Islet precursor cell (in vitro differentiated cells): ENCODE measurements at places on chromosomes 3 and 15.

- DNase-seq = peak; percentile 81
These were observed 112.4 kb upstream of the CCDC54 start for GRCh38 chr3:107264888-107265287.

DNA sequence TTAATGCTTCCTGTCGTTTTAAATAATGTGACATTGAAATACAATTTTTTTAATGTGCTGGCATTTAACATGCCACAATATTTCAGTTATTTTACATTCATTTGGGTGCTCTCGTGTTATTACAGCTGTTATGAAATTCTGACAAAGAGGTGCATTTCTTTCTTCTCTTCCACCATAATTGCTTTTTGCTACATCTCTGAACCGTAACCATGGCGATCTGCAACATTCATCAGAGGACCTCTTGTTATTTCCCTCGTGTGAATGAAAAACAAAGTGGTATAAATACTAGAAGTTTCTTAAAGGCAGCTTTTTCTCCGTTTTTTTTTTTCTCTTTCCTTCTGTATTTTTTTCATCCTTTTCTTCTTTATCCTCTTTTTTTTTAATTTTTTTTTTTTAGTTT lies 316.4 kb downstream of the MCTP2 start:
- DNase-seq = no peak

DNA sequence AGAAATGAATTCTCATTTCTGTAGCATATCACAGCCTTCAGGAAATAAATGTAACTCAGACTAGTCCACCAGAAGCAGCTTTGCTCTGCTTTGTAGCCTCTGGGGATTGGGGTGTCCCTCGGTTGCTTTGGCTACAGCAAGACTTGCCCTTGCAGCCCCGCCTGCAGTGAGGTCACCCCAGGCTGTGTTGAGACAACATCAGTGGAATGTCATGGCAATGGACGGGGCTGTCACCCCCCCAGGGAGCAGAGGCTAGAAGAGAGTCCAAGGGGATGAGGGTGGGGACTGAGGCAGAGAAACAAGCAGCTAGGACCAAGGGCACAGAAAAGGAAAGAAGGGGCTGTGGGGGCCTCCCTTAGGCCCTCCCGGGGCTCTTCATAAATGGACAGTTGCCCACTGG lies 854 bp downstream of the CLEC3B start:
- no peak for DNase-seq

- no peak for DNase-seq
These were observed 6.6 kb downstream of the GPR171 start for GRCh38 chr3:151196434-151196833.

DNA sequence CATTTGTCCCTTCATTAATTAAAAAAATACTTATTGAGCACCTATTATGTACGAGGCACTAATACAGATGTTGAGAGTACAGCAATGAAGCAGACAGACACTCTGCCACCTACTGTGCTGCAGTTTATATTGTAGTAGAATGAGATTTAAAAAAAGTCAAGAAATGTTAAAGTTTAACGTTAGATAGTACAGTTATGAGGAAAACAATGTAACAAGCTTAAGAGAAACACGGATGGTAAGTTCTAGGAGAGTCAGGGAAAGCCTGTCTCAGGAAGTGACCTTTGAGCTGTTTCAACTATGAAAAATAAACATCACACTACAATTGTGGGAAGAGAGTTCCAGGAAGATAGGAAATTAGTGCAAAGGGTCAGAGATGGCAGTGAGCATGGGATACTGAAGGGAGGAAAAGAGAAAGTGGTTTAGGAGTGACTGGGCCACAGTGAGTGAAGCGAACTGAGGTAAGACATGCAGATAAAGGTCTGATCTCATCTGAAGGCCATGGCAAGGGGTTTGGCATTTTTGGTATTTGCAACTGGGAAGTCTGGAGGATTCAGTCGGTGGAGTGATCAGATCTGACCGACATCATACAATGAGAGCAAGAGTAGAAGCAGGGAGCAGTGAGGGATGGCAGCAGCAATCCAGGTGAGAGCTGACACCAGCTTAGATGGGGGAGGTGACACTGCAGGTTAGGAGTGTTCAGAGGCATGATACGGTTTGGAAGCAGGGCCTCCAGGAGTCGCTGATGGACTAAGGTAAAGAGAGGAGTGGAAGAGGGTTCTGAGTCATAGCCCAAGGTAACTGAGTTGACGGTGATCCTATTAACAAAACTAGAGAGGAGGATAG lies 28.5 kb downstream of the PLSCR4 start:
- DNase-seq = peak; percentile 71

DNA sequence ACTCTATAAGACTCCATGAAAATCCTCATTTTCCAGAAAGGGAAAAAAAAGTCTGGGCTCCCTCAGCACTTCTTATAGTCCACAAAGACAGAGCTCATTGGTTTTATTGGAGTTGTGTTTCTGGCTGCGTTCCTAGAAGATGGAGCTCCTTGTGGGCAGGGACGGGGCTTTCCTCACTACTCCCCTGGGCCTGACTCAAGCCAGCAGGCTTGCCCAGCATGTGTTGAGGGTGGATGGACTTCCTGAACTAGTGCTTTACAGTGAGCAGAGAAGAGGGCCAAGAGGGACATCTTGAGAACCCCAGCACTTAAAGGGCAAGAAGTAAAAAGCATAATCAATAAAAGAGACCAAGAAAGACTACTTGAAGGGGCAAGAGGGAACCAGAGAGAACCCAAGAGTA lies 43.2 kb upstream of the EPHB1 start:
- DNase-seq = peak; percentile 32

DNA sequence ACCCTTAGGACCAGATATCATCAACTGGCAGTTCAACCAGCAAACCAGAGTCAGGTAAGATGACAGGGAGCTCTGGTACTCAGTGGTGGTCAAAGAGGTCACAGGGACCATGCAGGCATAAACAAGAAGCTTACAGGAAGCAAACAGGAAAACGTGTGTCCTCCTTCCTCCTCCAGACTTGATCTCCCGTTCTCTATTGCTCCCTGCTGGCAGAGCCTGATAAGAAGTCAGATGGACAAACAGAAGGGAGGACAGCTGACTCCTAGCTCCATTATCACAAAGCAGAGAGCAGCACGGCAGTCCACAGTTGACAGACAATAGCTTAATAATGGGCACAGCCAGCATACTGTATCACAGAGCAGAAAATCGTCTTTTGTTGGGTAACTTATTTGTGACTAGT lies 156.5 kb upstream of the SLC2A2 start:
- DNase-seq = peak; percentile 53

GRCh38 chr3:184662187-184662586 lies 49.7 kb downstream of the MAGEF1 start:
- peak; percentile 85 for DNase-seq

DNA sequence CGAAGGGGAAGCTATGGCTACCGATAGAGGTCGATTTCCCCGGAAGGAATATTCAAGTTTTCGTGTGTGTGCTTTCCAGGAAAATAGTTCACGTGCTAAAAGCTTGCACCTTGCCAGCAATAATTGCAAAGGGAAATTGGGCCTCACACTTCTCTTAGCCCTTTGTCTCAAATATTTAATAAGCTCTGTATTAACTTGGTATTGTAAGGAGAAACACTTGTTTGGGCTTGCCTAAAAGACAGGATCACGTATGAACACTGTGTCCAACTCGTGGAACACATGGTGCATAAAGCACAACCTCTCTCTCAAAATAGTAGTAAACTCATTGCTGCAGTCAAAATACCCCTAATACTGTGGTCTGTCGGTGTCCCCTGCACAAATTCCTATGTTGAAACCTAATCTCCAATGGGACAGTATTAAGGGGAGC lies 352 bp upstream of the TMF1 start:
- no peak for DNase-seq

GRCh38 chr15:70323111-70323851 lies 225.6 kb upstream of the TLE3 start:
- peak; percentile 88 for DNase-seq

DNA sequence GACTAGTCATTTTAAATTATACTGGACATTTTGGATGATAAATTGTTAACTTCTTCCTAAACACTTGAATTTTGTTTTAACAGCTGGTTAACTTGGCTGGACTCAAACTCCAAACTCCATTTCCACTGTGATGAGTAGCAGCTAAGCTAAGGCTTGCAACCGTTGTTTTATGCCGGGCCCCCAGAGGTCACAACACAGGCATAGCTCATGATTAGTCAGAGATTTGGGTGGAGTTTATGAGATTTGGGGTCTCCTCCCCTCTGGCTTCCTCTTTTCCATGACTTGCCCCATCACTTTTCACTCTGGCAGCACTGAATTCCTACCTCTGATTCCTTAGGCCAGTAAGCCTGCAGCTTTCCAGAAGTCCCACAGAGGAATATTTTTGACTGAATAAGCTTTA lies 12.8 kb downstream of the THAP10 start:
- no peak for DNase-seq

DNA sequence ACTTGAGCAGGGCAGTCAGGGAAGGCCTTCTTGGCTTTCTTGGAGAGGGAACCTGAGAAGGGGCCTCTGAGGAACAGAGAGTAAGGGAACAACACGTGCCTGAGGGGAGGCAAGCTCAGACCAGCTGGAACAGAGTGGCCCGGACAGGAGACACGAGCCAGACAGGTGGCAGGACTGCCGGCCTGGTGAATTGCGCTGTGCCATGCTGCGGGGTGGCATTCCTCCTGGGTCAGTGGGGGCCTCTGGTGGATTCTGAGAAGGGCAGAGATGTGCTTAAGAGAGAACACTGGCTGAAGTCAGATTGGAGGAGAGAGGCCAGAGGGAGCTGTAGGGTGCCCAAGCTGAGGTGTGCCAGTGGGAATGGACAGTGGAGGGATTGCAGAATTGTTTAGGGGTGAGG lies 4.9 kb downstream of the CHAC1 start:
- no peak for DNase-seq

- no peak for DNase-seq
These were observed 17.3 kb downstream of the ATOSA start for GRCh38 chr15:52661909-52662308.

- DNase-seq = no peak
These were observed 43.9 kb upstream of the GOLGA8J start for GRCh38 chr15:30038667-30039523.

DNA sequence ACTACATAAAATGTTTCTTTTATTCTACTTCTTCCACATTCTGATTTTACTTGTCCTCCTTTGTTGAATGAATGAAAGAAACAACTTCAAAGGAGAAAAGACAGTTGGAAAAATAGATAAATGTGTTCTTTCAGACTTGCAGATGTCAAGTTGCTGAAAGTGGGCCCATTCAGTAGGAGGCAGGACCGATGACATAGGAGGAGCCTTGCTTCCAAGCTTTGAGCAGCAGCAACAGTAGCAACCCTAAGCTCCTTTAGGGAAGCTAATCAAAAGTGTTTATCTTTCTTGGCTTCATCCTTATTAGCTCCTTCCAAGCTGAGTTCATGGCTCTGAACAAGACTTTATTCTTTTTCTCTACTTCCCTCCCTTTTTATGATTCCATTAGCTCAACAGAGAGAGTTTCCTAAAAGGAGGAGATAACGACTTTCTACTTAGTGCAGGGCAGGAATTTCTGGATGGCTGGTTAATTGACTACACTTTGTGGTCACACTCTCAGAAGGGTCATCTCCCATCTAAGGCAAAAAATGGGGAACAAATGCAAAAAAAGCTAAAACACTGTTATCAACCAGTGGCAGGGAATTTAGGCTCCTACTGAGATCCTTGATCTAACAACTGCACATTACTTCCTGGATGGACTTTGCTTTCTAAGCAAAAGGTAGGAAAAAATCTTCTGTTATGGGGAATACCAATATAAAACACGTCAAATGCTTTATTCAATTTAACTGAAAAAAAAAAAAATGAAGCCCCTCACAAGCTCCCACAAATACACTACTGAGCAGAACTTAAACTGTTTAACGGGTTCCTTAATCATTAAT lies 4.8 kb downstream of the MORC1 start:
- DNase-seq = peak; percentile 70

GRCh38 chr3:23987356-23987755 lies 42.3 kb downstream of the NR1D2 start:
- no peak for DNase-seq

DNA sequence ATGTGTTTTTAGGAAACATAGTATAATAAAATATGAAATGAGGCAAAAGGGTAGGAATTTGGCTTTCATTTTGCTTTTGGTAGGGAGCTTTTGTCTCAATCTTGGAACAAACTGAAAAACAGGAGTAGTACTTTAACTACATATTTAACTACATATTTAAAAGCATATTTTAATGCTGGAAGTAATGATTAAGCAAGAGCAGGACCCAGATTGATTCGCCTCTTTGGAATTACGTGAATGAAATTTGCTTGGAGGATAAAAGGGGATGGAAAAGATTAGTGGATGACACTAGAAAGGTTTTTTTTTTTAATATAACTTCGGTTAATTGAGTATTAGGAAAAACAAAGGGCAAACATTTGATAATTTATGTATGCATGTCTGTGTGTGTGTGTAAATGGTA lies 11.2 kb upstream of the TMEM212 start:
- DNase-seq = no peak

DNA sequence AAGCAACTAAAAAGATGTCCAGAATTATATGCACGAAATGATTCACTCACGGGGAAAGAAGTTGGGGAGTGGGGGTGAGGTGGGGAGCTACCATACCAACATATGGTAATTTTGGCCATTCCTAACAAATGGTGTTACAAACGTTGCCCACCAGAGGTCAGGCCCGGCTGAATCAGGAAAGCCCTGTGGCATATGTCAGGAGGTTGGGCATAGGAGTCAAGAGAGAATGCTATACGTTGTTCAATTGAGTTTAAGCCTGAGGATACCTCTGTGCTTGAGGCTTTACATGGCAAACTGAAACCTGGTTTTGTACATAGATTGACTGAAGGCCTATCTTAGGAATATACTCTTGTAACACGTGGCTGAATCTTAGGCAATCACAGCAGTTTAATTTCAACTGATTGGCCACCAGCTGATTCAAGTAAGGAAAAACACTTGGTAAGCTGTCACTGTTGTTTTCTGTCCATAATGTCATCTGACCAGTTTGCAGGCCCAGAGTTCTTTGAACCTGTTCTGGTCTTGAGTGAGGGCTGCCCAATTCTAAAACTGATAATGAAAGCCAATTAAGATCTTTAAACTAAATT lies 23.4 kb upstream of the SLC2A2 start:
- DNase-seq = peak; percentile 79

GRCh38 chr3:188948997-188949389 lies 222.8 kb upstream of the TPRG1 start:
- no peak for DNase-seq

DNA sequence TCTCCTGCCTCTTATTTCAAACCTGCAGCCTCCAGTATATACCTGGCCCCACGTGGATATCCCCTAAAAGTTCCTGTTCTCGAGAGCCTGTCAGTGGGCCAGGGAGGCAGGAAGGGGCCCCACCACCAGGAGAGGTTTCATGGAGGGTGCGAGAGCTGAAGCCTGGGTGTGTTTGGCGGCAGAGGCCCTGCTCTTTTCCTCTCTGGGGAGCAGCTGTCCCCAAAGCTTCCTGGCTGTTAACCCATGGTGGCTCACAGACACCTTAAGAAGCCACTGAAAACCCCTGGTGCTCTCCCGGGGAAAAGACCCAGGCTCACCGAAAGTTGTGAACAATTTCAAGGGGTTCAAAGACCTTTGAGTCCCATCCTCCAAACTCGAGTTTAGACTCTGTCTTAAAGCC lies 1.1 kb downstream of the PRRT3 start:
- no peak for DNase-seq

DNA sequence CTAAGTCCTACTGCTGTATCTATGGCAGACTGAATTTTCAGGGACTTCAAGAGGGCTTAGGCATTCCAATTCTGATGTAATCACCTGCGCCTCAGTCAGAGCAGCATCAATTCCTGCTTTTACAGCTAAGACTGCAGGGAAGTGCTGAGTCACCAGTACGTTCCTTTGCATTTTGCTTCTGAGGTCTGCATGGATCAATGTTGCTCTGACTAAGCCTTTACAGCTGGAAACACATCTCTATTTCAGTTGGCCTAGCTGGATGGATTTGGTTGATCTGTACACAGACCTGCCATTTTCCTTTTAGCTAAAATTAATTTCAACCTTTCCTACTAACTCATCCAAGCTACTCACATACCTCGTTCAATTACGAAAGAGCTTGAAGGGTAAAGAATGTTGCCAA lies 51.3 kb downstream of the ETV5 start:
- DNase-seq = peak; percentile 87
